ENCODE measurements at places on chromosomes 1 and 21.

GRCh38 chr1:221794935-221795334 is 53.0 kb upstream of the DUSP10 start:
- no peak for DNase-seq

- no peak for DNase-seq
These were observed 27.6 kb downstream of the BEND5 start for GRCh38 chr1:48749068-48749467.

- DNase-seq, result peak; percentile 41
These were observed 218.7 kb upstream of the COA6 start for GRCh38 chr1:234154320-234155251.

DNA sequence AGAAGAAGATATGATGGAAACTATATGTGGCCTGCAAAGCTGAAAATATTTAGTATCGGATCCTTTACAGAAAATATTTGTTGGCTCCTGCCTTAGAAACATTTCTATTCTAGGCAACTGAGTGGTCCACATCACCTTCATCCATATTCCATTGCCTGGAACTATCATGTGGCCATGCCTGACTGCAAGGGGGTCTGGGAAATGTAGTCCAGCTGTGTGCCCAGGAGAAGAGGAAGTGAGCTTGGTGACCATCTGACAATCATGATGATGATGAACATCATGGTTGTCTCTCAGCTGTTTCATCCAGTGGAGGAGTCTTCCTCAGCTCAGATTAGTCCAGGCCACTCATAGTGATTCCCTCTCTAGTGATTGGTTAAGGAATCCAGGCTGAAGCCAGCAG is 61.8 kb upstream of the IFNLR1 start:
- no peak for DNase-seq

- DNase-seq, result no peak
These were observed 29.1 kb upstream of the GFI1 start for GRCh38 chr1:92515796-92516201.

GRCh38 chr1:181356505-181357340 is 126.6 kb upstream of the CACNA1E start:
- DNase-seq, result peak; percentile 7

GRCh38 chr1:154178013-154178412 is 13.9 kb downstream of the TPM3 start:
- no peak for DNase-seq

- no peak for DNase-seq
These were observed 9.4 kb upstream of the TMEM52 start for GRCh38 chr1:1928231-1929101.
